ENCODE measurements at places on chromosomes 16 and 17.
A peak's percentile ranks its signal among the peaks of the same experiment; 100 is the strongest.

DNA sequence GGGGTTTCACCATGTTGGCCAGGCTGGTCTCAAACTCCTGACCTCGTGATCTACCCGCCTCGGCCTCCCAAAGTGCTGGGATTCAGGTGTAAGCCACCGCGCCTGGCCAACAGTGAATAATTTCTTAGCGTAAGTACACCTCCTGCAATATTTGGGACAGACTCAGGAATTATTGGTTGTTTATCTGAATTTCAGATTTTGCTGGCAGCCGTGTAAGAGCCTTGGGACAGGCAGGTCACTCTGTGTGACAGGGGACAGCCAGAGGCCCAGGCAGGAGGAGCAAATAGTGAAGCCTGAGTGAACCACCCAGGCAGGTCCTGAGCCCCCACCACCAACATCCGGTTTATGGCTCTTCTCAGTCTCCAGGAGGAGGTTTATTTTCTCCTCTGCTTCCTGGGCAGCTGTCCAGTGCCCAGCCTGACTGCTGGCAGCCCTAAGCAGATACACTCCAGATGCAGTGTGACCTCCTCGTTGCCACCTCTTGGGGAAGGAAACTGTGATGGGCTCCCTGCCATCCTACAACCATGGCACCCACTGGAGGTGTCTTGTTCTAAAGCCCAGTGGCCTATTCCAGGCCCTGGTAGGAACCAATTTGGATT lies 26.2 kb upstream of the ADORA2B start:
- DNase-seq = no peak

- no peak for DNase-seq
Measured at GRCh38 chr16:56514845-56515244, 5.0 kb downstream of the BBS2 start.

GRCh38 chr16:55439101-55439690 lies 39.8 kb upstream of the MMP2 start:
- no peak for DNase-seq

DNA sequence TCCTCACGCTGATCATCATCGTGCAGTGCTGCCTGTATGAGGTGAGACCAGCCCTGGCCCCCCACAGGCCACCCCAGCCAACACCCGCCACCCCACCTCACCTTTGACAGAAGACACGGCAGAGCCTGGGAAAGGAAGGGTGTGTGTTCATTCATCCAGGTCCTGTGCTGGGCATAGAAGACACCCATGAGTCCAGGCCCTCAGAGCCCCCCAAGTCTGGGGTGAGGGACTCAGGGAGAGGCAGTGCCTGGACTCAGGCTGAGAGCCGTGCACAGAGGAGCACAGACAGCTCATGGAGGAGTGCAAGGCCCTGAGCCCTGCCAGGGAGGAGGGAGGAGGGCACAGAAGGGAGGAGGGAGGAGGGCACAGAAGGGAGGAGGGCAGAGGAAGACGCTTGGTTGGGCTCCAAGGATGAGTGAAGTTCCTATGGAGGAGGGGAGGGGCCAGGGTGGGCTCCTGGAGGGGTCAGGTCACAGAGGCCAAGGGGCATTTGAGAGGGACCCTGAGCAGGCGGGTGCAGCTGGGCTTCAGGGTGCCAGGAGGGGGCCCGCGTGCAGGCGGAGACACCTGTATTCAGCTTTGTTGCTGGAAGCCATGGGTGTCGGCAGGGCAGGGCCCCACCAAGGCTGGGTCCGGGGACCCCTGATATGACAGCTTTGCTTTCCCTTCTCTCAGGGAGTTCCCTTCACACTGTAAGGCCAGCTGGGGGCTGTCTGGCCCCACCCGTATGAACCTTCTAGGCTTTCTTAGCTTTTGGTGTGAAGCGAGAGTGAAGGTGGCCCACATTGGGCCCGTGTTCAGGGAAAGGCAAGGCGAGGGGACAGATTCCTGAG lies 11.4 kb downstream of the TAX1BP3 start:
- DNase-seq = no peak

GRCh38 chr16:714558-715476 lies at the start of gene METRN:
Gene METRN, plus strand, starts transcription at chr16:715118. Its CDS starts 172 bp downstream, at chr16:715290.
- peak; percentile 90 for DNase-seq

GRCh38 chr16:65070831-65071432 lies 50.9 kb downstream of the CDH11 start:
- no peak for DNase-seq

DNA sequence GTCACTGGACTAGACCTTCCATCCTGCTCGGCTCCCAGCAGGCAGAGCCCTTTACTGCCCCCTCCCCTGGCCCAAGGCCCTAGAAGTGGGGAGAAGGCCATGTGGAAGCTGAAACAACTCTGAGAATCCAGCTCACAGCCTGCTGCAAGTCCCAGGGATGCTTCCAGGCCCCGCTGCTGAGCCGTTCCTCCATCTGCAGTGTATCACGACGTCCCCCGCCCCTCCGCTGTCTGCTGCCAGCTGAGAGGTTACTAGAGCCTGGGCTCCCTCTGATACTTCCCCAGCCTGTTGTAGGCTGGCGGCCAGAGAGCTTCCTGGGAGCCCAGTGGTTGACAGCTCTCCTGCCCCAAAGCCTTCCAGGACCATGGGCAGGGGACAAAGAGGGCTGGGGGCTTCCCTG lies 118.2 kb downstream of the MGAT5B start:
- no peak for DNase-seq

DNA sequence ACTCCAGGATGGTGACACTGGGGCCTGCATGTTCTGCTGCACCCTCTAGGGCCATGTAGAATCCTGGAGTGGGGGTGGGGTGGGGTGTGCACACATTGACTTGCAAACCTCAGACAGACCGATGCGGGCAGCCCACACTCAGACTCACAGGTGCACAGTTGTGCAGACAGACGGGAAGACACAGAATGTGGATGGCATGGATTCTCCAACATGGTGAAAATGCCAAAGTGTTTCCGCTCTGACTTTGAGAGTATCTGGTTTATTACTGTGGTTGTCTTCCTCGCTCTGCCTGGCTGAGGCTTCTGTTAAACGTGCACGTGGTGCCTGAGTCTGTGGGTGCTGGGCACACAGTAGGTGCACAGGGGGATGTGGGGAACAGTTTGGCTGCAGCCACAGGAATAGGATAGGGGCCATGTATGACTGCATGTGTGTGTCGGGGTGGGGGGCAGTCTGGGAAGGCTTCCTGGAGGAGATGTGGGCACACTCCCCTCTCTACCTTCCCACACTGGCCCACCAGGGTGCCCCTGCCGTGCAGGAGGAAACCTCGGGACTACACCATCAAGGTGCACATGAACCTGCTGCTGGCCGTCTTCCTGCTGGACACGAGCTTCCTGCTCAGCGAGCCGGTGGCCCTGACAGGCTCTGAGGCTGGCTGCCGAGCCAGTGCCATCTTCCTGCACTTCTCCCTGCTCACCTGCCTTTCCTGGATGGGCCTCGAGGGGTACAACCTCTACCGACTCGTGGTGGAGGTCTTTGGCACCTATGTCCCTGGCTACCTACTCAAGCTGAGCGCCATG lies 9.0 kb upstream of the ADGRG3 start:
- DNase-seq = no peak

GRCh38 chr16:2896480-2897010 lies 13.5 kb downstream of the FLYWCH2 start:
- DNase-seq = no peak

DNA sequence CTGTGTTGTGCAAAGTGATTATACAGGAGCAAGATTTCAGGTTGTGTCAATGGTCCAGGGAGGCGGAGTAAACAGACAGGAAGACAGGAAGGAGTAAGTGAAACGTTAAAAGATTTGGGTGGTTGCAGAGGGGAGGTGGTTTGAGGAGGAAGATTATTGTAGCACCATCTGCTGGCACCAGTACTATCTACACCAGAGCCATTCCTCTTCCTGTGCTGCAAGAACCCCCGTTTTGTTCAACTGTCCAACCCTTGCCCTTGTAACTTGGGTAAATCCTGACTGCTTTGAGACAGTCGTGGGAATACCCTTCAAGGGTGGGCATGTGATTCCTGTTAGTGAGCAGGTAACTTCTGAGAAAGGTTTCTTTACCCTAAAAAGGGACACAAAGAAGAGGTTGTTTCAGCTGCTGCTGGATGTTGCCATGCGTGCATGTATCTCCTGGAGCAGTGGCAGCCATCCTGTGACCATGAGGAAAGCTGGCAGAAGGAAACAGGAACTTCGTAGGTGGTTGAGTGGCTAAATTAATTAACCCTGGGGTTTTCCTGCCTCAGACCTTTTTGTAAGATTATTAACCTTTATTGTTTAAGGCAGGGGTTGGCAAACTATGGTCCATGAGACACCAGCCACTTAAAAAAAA lies 124.1 kb downstream of the PRKCA start:
- DNase-seq = peak; percentile 33

DNA sequence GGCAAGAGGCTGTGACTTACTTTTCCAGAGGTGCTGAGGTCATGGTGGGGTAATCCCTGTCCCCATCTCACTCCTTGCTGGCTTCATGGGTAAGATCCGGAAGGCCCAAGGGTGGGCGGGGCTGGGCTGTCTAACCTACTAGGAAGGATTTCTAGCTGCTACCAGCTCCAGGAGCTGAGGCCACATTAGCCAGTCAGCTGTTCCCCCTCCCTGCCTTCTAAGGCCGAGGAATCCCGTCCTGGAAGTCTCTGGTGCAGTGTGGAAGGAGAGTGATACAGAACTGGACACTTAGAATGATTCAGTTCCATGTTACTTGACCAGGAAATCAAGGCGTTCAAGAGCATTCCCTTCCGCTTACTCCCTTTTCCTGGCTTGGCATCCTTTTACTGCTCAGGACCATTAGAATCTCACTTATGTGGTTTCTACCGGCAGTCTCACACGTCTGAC lies 8.9 kb downstream of the GNGT2 start:
- no peak for DNase-seq

GRCh38 chr17:20234276-20234675 lies 225.1 kb downstream of the SPECC1 start:
- DNase-seq = peak; percentile 54

GRCh38 chr16:72179204-72179970 lies 7.4 kb upstream of the PMFBP1 start:
- no peak for DNase-seq

DNA sequence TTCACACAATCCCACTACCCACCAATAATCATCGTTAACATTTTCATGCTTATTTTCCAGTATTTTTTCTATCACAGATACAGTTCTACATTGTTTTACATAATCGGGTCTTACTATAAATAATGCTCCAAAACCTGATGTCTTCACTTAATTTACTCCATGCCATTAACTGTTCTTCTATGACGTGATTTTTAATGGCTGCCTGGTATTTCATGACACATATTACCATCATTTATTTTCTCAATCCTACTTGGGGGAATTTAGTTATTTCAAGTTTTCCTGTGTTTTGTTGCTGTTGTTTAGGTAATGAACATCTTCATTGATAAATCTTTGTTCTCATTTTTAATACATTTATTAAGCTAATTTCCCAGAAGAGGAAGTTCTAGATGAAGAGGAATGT lies 14.7 kb downstream of the LPO start:
- no peak for DNase-seq

DNA sequence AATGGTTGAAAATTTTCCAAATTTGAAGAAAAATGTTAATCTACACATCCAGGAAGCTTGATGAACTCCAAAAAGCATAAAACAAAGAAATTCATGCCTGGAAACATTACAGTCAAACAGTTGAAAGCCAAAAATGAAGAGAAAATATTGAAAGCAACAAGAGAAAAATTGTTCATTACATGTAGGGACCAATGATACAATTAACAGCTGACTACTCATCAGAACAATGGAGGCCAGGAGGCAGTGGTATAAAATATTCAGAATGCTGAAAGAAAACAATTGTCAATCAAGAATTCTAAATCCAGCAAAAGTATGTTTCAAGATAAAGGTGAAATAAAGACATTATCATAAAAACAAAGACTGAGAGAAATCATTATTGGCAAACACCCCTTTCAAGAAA lies 21.6 kb downstream of the RCVRN start:
- no peak for DNase-seq

DNA sequence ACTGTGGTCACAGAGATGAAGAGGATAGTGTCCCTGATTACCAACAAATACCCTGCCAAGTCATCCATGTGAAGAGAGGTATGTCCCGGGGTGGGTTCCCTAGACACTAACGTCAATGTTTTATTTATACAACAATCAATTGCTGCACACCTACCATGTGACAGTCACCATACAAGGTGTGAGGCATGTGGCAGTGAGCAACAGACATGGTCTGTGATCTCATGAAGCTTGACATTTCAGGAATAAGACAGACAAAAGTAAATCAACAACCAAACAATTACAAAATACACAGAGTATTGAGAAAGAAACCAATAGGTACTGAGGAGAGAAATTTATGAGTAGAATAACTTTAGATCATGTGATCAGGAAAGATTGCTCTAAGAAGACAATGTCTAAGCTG lies 268.6 kb downstream of the MRTFB start:
- no peak for DNase-seq

DNA sequence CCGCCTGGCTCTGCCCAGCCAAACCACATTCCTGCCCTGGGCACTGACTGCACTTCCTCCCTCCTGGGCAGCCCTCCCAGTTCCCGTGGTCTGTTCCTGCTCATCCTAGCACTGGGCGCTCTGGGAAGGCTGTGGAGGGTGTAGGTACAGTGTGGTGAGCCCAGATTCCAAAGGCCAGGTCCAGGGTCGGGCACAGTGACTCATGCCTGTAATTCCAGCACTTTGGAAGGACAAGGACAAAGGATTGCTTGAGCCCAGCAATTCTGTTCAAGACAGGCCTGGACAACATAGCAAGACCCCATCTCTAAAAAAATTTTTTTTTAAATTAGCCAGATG lies 30.6 kb downstream of the C16orf74 start:
- no peak for DNase-seq

DNA sequence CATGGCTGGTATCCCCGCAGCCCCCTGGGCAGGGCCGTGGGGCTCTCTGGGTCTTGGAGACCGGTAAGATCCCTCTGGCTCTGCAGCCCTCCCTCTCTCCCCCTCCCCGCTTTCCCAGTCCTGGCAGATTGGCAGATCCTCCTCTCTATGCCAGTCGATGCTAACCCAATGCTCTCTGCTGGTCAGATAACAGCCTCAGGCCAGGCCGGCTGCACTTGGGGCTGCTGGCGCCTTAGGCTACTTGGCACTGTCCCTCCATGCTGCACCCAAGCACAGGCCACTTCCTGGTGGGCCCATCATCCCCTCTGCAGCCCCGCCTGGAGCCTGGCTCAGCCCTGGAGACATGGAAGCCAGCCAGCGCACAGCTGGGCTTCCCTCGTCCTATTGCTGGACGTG lies 81.7 kb downstream of the RTN4RL1 start:
- no peak for DNase-seq

GRCh38 chr16:29307598-29308507 lies 98.7 kb downstream of the NPIPB11 start:
- DNase-seq = no peak

- DNase-seq = no peak
Measured at GRCh38 chr16:19288872-19289799, 3.6 kb downstream of the CLEC19A start.

DNA sequence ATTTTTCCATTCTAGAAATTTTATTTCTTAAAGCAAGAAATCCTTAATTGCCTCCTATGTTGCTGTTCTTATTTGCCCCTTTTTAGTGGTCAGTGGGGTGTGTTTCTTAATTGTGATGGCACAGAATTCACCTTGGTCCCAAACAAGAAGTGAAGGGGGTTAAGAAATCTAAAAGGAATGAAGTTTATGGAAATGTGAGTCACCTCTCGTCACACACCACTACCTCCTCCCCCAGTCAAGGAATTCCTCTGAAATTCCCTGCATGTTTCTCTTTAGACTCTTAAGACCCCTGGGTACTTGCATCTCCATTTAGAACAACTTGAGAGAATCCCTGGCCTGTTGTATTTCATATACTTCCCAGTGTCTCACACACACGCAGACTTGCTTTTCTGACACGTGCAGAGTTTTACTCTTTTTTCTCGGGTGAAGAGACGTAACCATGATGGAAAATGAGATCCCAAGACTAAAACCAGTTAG lies 247.4 kb downstream of the PRKCA start:
- DNase-seq = no peak

All from activated naive CD4-positive, alpha-beta T cell treated with Interleukin-2 at 50 U/mL for 16 hours (primary cell).